ENCODE measurements at places on chromosomes 7 and 10. TPM values are rescaled to one million over a fixed set of nuclear protein-coding genes. Genes with fewer than 3 reads are reported as not detected.

AEBP1 gene
- total RNA-seq: 19.4 TPM

GPR15LG gene
- not detected for total RNA-seq

AZGP1 gene
- total RNA-seq: not detected

GATA3 gene
- 2.2 TPM for total RNA-seq

BRAT1 gene
- 46.6 TPM for total RNA-seq

ZYX gene
- total RNA-seq: 100 TPM

SAMD9L gene
- 12.7 TPM for total RNA-seq

INSYN2A gene
- total RNA-seq: under 0.01 TPM

SH2D4B gene
- total RNA-seq: under 0.01 TPM

PRLHR gene
- not detected for total RNA-seq

DKK1 gene
- 0.27 TPM for total RNA-seq

EPDR1 gene
- total RNA-seq: 40.1 TPM

NYAP1 gene
- total RNA-seq: under 0.01 TPM

DNAJC12 gene
- 1.9 TPM for total RNA-seq

ABCB4 gene
- total RNA-seq: 0.27 TPM

GPC2 gene
- 6.2 TPM for total RNA-seq

RSU1 gene
- total RNA-seq: 35.5 TPM

TFPI2 gene
- total RNA-seq: 0.81 TPM

MARVELD1 gene
- 22.9 TPM for total RNA-seq

KCNH2 gene
- total RNA-seq: 53.9 TPM

VPS41 gene
- total RNA-seq: 25.0 TPM

IFRD1 gene
- 55.5 TPM for total RNA-seq

C7orf57 gene
- total RNA-seq: 0.27 TPM

UPK3BL2 gene
- 4.0 TPM for total RNA-seq

ANKRD7 gene
- total RNA-seq: 0.27 TPM

MUC3A gene
- under 0.01 TPM for total RNA-seq

MKX gene
- not detected for total RNA-seq

OR6B1 gene
- total RNA-seq: under 0.01 TPM

LIPN gene
- total RNA-seq: not detected

ADAMTS14 gene
- 3.0 TPM for total RNA-seq

FAM25A gene
- total RNA-seq: not detected

COL26A1 gene
- under 0.01 TPM for total RNA-seq

LRGUK gene
- total RNA-seq: 0.54 TPM

MYPN gene
- total RNA-seq: not detected

TFEC gene
- 26.4 TPM for total RNA-seq

HTR7 gene
- 0.27 TPM for total RNA-seq

IGFBP3 gene
- 0.27 TPM for total RNA-seq

SFTPD gene
- not detected for total RNA-seq

LRRC18 gene
- total RNA-seq: not detected
